ENCODE measurements at places on chromosomes 7 and 10. TPM values are rescaled to one million over a fixed set of nuclear protein-coding genes. Genes with fewer than 3 reads are reported as not detected.

GRCh38 chr7:5635006-5635405, 146.5 kb downstream of the RNF216 start:
- DNase-seq = no peak

DNA sequence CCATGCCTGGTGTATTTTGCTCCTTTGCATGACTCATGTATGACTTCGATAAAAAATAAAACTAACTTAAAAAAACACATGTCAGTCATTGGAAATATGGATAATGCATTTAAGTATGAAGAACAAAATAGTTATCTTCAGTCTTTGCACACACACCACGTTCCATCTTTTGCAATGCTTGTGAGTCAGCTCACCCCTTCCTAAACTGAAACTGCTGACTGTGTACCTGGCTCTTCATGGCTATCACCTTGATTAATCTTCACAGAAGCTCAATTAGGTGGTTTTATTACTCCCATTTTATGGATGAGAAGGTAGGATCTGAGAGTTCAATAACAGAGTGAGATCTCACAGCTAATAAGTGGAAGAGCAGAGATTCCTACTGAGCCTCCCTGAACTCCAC, 79.5 kb downstream of the CARD11 start:
- no peak for DNase-seq

NPY gene
- total RNA-seq = 40.9 TPM

CAMK1D gene
- total RNA-seq = 18.9 TPM

GRCh38 chr10:105800641-105801040, 1159.6 kb downstream of the SORCS3 start:
- no peak for DNase-seq

DNA sequence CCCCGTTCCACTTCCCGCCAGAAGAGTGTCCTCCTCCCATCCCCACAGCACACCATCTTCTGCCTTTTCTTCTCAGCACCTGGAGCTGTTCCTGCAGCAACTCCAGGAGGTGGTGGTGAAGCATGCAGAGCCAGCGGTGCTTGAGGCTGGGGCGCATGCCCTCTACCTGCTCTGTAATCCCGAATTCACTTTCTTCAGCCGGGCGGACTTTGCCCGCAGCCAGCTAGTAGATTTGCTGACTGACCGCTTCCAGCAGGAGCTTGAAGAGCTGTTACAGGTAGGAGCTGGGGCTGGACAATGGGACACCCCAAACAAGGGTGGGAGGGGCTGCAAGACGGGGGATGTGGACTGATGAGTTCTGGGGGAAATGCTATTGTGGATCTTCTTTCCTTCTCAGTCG, 19.1 kb upstream of the PVRIG start:
- DNase-seq = no peak

SEMA3D gene
- 4.4 TPM for total RNA-seq

TEX47 gene
- total RNA-seq = not detected

DNA sequence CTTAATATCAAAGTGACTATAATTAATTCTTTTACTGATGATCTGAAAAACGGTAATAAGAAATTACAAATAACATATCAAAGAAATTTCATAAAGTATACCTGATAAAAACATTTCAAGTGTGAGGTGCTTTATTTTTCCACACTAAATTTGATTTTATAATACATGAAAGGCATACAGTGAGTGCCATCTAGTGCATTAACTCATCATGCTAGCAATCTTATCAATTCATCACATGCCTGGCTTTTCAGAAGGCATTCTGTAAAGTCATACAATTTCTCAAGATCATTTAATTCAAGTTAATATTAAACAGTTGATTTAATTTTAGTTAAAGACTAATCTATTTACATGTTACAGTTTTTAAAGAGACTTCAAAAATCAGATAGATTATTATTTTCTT, 1020.9 kb downstream of the GATA3 start:
- no peak for DNase-seq

DNA sequence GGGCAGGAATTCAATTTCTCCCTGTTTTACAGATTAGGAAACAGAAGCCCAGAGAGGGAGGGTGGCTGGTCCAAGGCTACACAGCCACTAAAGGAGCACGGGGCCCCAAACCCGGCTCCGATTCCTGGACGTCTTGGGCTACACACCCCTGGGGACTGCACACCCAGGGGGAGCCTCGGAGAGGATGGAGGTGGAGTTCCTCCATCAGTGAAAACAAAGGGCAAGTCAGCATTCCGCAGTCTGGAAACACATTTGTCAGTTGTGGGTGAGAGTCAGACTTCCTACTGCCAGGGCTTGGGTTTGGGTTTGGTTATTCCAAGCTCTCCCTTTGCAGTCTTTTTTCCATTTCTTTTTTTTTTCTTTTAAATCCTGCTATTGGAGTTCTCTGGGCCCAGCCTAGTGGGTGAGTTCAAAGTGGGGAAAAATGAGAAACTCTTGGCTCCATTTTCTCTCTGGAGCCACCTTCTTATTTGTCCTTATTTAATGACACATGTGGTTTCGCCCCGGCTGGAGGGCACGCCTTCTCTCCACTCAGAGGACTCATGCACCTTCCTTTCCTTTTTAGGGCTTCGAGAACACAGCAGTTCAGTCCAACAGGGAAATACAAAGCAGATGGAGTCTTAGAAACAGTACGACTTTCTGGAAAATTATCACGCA, 59.9 kb upstream of the AQP1 start:
- no peak for DNase-seq

- no peak for DNase-seq
Observed at GRCh38 chr7:69402696-69403095, 195.6 kb upstream of the AUTS2 start.

GRCh38 chr7:74454021-74454924, 567 bp downstream of the GTF2IRD1 start:
- no peak for DNase-seq

DNA sequence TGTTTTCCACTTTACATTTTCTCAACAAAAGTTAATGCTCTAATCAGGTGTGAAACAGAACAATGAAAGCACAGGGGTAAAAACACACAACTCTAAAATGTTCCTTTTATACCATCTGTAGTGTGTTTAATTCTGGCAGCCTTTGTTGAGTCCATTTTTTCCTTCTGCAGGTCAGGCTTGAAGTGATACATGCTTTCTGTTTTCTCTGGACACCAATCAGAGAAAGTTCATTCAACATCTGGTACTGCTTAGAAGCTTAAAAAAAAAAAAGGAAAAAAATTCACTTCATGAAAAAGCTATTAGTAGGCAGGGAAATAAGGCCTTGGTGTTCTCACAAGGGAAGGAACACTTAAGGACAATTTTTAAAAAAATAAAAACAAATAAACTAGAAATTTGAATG, 231.3 kb upstream of the RHOBTB1 start:
- DNase-seq = no peak

MUC3A gene
- 0.47 TPM for total RNA-seq

DNA sequence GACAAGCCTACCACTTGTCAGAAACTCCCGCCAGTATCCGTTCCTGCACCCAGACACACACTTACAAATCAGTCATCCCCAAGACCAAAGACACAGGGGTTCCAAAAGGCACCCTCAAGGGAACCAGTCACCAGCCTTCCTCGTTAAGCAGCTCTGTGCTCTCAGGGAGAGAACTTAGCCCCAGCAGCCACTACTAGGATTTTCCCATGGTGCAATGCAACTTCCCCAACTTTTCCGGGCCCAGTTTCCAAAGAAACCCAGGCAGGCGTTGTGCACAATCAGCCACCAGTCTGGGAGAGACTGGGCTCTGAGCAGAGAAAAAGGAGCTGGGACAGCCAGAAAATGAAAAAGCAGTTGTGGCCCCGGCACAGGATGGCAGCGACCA, 1.2 kb downstream of the DLG5 start:
- no peak for DNase-seq

GRCh38 chr7:37265006-37265405, 183.7 kb downstream of the ELMO1 start:
- DNase-seq = no peak

DNA sequence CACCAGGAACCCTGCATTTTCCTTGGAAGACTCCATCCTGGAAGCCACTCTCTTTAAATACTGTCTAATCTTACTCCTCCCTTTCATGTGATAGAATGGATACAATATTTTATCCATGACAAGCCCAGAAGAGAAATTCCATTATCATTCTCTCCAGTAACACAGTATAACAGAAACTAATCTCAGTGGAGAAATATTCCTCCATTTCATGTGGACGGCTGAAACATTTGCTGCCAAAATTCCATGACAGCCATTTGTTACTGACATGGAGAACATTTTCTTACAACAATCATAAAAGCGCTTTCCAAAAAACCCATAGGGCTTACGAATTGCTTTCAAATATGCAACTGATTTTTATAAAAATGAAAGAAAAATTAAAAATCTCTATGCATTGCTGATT, 392.8 kb upstream of the KLF6 start:
- no peak for DNase-seq

GRCh38 chr10:112989826-112990225, 39.8 kb downstream of the TCF7L2 start:
- DNase-seq = no peak

- DNase-seq = no peak
Observed at GRCh38 chr7:102897856-102898531, 14.8 kb upstream of the LRRC17 start.

DNA sequence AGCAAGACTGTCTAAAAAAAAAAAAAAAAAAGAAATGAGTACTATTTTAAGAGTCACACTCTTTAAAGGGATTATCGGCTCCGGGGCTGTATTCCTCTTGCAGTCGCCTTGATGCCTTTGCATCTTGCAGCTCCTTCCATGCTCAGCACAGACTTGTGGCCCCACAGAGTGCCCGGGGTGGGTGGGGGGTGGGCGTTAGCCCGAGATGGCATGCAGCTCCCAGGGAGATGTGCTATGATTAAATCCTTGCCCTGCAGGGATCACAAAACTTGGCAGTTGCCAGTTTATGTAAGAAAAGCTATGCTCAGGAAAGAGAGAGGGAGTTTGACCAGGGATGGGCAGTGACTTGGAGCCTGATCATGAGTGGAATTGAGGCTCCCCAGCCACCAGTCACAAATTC, 81.9 kb downstream of the CCDC3 start:
- no peak for DNase-seq

GRCh38 chr10:30737931-30738391, 108.4 kb upstream of the LYZL2 start:
- no peak for DNase-seq

- peak; percentile 74 for DNase-seq
Observed at GRCh38 chr7:100655908-100656674, at the start of gene ACTL6B. TSS of gene ACTL6B (minus strand) at chr7:100656448. CDS start at chr7:100656354, 94 bp downstream.

- no peak for DNase-seq
Observed at GRCh38 chr7:7765422-7765821, 47.0 kb upstream of the RPA3 start.

OR2A12 gene
- total RNA-seq = not detected

- DNase-seq = no peak
Observed at GRCh38 chr7:35725280-35725680, 30.3 kb upstream of the HERPUD2 start.

DNA sequence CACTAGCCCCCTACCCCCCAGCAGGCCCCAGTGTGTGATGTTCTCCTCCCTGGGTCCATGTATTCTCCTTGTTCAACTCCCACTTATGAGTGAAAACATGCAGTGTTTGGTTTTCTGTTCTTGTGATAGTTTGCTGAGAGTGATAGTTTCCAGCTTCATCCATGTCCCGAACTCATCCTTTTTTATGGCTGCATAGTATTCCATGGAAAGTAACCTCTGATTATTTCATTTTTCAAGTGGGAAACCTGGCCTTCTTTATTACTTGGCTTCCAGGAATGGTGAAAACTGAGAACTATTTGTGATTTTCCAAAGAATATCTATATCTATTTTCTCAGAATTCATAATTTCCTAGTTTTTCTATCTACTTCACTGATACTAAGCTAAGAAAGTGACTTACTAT, 235.0 kb downstream of the MTERF1 start:
- no peak for DNase-seq

ABCB1 gene
- total RNA-seq = 14.7 TPM

- no peak for DNase-seq
Observed at GRCh38 chr10:91042069-91042468, 121.2 kb upstream of the ANKRD1 start.

MRM2 gene
- total RNA-seq = 15.0 TPM

CFTR gene
- 0.16 TPM for total RNA-seq
